ENCODE measurements at places on chromosomes 3 and 15.

- DNase-seq: no peak
Measured at GRCh38 chr3:141737093-141737492, 1.0 kb upstream of the RNF7 start.

- DNase-seq: no peak
Measured at GRCh38 chr3:63635186-63635585, 17.3 kb upstream of the SNTN start.

- DNase-seq: no peak
Measured at GRCh38 chr3:154242766-154243165, 81.5 kb downstream of the DHX36 start.

DNA sequence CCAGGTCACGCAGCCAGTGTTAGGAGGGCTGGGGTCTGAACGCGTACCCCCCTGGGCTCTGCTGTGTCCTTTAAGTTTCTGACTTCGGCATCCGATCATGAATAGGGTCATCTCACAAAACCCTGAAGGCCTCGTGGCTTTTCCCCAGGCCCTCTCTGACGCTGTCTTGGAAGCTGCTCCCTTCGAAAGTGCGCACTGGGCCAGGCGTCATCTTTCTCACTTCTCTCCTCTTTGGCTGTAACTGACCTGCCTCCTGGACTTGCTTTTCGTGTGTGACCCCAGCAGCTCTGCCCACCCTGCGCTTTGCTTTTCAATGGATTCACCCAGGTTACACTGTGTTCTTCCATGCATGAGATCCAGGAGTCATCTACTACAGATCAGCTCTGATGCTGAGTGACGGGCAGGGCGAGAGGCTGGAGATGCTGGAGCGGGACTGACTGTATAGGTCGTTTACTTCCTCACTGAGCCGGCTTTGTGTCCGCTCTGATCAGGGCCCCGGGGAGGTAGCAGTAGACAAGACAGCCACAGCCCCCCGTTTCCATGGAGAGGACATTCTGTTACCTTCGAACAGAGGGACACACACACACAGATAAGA lies 45.0 kb upstream of the PCSK6 start:
- DNase-seq: no peak

- no peak for DNase-seq
Measured at GRCh38 chr15:25684521-25685431, 178.4 kb downstream of the ATP10A start.

DNA sequence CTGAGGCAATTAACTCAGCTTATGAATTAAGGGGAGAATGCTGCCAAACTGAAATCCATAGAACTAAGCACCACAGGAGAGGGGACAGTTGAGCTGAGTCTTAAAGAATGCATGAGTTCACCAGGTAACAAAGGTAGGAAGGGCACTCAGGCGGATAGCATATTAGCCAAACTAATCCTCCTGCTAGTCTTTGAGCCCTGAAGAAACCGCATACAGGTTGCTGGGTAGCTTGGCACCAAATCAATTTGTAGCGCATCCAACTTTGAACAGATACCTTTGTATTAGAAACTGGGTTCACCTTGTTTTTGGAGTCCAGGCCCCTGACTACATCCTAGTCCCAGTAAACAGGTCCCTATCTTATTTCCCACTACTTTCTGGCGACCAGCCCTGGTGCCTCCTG lies 93.7 kb downstream of the FRMD4B start:
- DNase-seq: no peak

DNA sequence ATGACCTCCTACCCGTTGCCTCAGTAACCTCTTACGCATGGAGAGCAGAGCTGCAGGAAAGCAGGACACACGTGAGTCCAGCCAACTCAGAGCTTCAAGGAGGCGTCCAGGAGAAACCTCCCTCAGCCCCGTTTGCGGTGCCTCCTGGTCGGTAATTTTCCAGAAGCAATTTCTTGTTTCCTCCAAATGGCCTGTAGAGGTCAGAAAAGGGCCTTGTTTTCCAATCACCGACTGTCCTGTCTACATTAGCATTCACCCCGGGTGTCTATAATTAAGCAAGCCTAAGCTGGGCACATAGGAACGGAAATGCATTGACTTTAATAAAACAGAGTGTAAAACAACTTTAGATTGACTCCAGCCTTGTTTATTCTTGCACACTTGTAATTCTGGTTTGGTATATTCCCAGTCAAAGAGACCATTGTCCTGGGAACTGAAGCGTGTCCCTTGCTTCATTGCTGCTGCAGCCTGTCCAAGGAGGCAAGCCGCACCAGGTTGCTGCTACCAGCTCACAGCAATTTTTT lies 836.2 kb downstream of the AGBL1 start:
- DNase-seq: peak; percentile 59

- no peak for DNase-seq
Measured at GRCh38 chr3:192655628-192656027, 71.7 kb downstream of the FGF12 start.

DNA sequence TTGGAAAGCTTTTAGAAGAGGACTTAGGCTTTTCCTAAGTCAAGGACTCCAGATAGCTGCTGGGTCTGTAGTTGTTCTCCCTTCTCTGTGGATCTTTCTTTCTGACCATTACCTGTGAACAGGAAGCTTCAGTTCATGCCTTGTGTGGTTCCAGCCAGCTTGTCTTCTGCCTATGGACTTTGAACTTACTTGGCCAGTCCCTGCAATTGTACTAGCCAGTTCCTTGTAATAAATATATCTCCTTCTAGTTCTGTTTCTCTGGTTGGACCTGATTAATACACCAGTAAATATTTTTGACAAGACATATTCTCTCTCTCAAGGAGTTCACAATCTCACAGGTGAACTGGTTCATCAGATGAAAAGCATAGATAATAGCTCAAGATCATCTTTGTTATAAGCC lies 341.3 kb upstream of the DPPA4 start:
- DNase-seq: no peak

- DNase-seq: no peak
Measured at GRCh38 chr15:74157868-74158827, 15.4 kb upstream of the ISLR start.

GRCh38 chr15:81133782-81134461 lies at the start of gene CFAP161:
CFAP161 (plus strand) TSS chr15:81134270; CDS start chr15:81134330, 60 bp downstream.
- DNase-seq: peak; percentile 28

GRCh38 chr15:68154923-68155559 lies 50.1 kb downstream of the CALML4 start:
- peak; percentile 29 for DNase-seq

GRCh38 chr3:142886940-142887339 lies 1.9 kb downstream of the PCOLCE2 start:
- DNase-seq: no peak

- DNase-seq: no peak
Measured at GRCh38 chr3:193023218-193023617, 105.6 kb upstream of the MB21D2 start.

GRCh38 chr3:141308588-141309218 lies 59.6 kb upstream of the ZBTB38 start:
- no peak for DNase-seq

GRCh38 chr3:55570271-55570711 lies 83.2 kb upstream of the WNT5A start:
- no peak for DNase-seq

DNA sequence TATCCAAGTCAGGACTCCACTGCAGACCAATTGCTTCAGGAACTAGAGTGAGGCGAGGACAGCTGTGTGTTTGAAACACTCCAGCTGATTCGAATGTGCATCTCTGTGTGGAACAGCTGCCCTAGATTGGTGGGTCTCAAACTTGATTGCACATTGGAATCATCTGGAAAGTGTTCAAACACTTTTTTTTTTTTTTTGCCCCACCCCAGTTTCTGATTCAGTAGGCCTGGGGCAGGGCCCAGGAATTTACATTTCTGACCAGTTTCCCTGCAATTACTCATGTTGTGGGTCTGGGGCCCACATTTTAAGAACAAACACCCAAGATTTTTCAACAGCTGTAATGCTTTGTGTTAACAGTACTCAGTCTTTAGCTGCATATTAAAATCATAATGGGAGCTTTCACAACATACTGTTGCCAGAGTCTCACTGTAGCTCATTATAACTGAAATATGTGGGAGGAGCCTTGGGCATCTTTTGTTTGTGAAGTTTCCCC lies 156.6 kb downstream of the NR1D2 start:
- no peak for DNase-seq

DNA sequence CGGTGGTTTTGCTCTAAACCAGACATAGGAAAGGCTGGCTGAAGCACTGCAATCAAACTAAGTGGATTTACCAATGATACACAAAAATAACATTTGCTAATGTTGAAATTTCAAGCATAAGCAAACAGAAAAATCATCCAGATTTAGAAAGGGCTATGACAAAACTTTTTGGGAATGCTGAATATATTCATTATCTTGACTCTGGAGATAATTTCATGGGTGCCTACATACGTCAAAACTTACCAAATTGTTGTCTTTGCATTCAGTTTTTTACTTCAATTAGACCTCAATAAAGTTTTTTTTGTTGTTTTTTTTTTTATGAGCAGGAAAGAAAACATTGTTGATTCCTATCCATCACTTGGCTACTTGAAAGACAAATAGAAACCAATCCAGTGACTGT lies 140.8 kb downstream of the NR2E3 start:
- no peak for DNase-seq

DNA sequence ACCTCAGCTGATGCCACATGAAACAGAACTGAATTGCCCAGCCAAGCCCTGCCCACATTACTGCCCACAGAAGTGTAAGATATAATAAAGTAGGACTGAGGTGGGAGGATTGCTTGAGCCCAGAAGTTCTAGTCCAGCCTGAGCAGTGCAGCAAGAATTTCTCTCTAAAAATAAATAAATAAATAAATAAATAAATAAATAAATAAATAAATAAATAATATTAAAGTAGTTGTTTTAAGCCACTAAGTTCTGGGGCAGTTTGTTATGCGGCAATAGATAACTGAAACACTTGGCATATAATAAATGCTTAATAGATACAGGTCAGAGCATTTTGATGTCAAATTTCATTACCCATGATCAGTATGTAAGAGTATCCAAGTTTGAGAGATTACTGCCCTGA lies 249.4 kb upstream of the LRRFIP2 start:
- DNase-seq: no peak

DNA sequence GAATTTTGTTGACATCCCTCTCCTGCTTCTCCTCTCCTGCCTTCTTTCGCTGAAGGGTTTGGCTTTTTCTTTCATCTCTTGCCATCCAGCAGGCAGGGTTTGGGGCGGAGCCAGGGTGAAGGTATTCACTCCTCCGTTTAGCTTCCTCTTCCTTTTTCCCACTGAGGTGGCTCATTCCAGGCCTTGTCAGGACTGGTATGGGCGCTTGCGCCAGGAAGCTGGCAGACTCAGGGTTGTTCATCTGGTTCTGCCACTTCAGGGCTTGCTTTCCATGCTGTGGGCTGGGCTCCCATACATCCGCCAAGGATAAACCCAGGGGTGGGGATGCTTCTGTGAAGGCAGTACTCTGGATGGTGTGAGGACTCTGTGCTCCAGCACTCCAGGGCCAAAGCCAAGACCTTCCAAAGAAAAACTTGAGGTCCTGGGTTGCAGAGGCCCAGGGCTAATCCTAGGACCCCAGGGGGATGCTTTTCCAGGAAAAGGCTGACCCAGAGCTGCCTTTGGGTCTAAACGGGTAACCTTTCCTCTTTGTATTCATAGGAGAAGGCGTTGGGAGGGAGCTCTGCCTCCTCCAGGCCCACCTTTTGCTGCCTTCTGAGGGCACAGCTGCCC lies 7.7 kb upstream of the AMOTL2 start:
- no peak for DNase-seq

DNA sequence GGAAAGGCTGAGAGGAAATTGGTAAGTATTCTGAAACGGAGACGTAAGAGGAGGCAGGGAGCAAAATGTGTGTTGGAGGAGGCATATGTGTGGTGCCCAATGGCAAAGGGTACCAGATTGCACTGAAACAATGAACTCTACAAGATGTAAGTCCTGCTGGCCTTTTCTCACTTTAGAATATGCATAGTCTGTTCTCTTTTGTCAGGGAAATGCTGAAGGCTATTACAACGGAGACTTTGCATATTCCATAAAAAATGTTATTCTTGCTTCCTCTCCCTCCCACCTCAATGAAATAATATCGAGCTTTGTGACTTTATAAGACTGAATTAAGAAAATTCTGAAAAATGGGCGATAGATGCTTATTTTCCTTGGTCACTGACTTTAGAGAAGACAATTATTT lies 85.9 kb downstream of the PEX5L start:
- no peak for DNase-seq

DNA sequence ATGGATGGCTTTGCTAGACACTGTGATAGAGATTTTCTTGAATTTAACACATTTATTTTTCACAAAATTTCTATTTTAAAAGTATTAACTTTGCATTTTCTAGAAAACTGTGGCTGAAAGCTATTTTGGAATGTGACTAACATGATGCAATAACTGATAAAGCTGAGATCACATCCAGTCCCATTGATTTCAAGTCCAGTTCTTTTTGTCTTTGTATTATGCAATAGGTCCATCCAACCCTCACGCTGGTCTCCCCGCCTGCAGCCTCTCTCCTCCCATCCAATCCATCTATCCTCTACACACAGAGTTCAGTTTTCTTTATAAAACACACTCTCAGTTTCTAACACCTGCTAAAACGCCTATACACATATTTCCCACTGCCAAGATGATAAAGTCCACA lies 178.8 kb downstream of the CNTN3 start:
- no peak for DNase-seq

DNA sequence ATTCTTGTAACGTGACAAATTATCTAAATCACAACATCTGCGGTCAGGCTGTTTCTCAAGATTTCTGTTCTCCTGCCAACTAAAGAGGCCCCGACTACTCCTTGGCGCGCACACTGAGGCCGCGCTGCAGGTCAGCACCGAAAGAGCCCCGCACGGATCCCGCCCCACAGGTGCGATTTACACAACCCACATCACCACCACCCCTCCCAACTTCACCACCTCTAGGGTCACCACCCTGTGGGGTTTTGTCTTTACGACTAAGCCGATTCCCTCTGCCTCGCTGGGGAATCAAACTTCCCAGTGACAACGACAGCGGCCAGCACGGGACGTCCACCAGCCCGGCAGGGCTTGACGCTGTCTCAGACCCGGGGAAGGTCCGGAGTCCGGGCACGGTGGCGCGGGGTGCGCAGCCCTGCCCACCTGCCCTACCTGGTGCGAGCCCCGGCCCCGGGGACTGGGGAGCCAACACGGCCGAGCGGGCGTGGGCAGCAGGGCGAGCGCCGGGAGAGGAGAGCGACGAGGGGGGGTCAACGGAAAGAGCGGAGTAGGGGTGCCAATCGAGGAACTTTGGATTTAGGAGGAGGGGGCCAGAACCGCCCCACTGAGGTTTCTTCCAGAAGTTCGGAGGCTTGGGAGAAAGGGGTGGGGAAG lies 764 bp downstream of the UACA start:
- DNase-seq: no peak

DNA sequence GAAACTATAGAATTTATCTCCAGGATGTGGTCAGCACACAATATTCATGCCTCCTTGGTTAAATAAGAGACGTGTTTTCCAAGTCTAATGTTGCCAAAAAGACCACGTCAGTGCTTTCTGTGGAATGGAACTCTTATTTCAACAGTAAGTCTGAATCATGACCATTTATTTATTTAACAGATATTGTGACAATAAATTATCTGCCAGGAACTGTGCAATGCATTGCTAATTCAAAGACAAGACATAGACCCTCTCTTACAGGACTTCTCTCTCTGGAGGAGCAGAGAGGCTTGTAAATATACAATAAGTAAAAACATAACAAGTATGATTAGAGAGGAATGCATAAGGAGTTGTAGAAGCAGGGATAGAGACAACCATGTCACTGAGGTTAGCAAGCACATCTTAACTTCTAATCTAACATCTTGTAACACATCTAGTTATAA lies 227.5 kb downstream of the DTWD1 start:
- DNase-seq: no peak
